Suprapubic skin (tissue), 4 donors: ENCODE measurements at places on chromosomes 7 and 10.

DNA sequence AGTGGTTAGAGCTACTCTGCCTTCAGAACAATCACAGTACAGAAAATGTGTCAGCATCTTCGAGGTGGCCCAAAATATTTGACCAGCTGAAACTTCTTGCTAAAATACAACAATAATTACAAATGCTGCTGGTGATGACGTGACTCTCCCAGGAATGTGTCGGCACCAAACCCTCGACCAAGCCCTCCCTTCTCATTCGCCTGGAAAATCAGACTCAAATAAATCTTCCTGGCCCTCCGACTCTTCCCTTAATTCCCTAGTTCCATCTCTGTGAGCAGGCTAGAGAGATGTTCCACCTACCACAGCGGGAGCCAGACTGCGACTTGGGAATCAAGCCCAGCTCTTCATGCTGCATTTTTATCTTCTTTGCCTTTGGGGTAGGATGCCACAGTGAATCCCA, 4.1 kb downstream of the PRSS2 start:
- no peak for DNase-seq
- no peak overlapping the region for H3K4me3 ChIP-seq
- no peaks in the 10 kb centered on the region for H3K4me1 ChIP-seq
- peaks cover 5% of the 10 kb centered on the region for H3K27me3 ChIP-seq
- H3K36me3 ChIP-seq, result no peaks in the 10 kb centered on the region
- H3K27ac ChIP-seq, result no peak overlapping the region

GRCh38 chr7:39838326-39838725, 111.7 kb upstream of the CDK13 start:
- H3K36me3 ChIP-seq, result no peaks in the 10 kb centered on the region
- no peak overlapping the region for H3K4me3 ChIP-seq
- H3K27ac ChIP-seq, result no peak overlapping the region
- no peak for DNase-seq
- H3K27me3 ChIP-seq, result peaks cover 17% of the 10 kb centered on the region

DNA sequence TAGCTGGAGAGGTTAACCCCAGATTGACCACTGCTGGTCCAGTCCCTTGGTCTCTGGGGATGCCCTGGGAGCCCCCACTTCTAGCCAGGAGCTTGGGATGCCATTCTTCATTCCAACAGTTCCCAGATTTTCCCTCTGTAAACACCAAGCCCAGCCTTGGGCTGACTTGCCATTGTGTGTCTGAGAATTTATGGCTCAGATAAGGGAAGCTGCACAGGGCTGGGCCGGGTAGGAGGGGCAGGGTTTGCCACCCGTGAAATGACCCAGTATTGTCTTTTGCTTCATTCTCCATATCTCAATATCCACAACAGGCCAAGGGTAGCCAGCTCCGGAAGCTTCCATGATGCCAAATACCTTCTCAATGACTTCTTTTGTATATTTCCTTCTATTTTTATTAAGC, 32.1 kb downstream of the AFAP1L2 start:
- DNase-seq, result no peak
- no peak overlapping the region for H3K27ac ChIP-seq
- H3K4me1 ChIP-seq, result peaks cover 45% of the 10 kb centered on the region
- H3K4me3 ChIP-seq, result no peak overlapping the region

DNA sequence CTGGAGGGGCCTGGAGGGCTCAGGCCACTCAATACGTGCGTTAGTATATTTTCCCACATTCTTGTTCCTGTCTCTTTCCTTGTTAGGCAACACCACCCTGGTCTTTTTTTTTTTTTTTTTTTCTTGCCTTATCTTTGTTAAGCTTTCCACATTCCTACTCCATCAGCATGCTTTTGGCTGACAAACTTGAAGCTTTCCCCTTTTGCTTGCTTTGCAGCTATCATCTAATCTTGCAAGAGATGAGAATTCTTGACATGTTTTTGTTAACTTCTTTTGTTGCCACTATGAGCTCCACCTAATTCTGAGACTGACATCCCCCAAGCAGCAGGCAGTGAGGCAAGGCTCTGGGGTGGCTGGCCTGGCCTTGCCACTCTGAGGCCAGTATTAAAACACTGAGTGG, 52.5 kb upstream of the NRP1 start:
- no peaks in the 10 kb centered on the region for H3K36me3 ChIP-seq
- no peaks in the 10 kb centered on the region for H3K4me1 ChIP-seq
- DNase-seq, result no peak
- H3K27ac ChIP-seq, result no peak overlapping the region
- no peak overlapping the region for H3K4me3 ChIP-seq

GRCh38 chr10:117275121-117275520, 34.2 kb downstream of the SLC18A2 start:
- no peak for DNase-seq
- H3K27ac ChIP-seq, result no peak overlapping the region
- H3K4me3 ChIP-seq, result no peak overlapping the region

DNA sequence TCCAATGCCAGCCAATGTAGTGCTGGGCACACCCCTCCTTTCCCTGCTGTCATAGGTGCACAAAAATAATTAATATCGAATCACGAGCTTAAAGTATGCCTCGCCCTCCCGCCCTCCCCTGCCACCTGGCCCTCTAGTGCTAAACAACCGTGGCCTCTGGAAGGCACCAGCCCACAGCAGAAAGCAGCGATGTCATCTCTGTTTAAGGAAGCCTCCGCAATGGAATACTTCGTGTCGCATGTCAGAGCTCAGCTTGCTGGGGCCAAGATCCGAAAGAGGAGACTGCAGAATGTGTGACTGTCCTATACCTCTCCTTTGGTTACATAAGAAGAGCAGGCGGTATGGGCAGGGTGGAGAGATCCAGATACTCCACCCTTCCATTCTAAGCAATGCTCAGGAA, 71.5 kb downstream of the RHOBTB1 start:
- H3K36me3 ChIP-seq, result peaks cover 14% of the 10 kb centered on the region
- no peak overlapping the region for H3K4me3 ChIP-seq
- no peaks in the 10 kb centered on the region for H3K4me1 ChIP-seq
- DNase-seq, result no peak

- no peak overlapping the region for H3K27ac ChIP-seq
- DNase-seq, result no peak
- no peaks in the 10 kb centered on the region for H3K27me3 ChIP-seq
- no peak overlapping the region for H3K4me3 ChIP-seq
These were observed 90.3 kb upstream of the CTTNBP2 start for GRCh38 chr7:117963264-117964197.

DNA sequence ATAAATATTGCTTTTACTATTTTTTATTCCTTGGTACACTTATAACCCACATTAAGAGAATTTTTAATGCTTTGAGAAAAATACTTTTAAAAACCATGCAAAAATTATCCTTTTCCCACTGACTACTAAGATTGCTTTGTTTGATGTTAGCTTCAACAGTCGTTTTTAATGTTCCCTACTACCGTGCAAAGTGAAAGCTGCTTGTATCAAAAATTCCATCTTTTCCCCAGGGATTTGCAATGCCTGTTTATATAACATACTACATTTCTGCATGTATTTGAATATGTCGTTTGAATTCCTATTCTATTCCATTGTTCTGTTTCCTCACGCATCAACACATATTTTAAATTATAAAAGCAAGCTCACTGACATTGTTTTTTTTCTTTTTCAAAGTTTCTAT, 54.4 kb downstream of the TFPI2 start:
- H3K27ac ChIP-seq, result no peak overlapping the region

- H3K27me3 ChIP-seq, result no peaks in the 10 kb centered on the region
- no peak overlapping the region for H3K4me3 ChIP-seq
- DNase-seq, result no peak
These were observed 219.5 kb downstream of the KIAA1217 start for GRCh38 chr10:24428410-24428782.

- peak; percentile 82 for DNase-seq
- peaks cover 62% of the 10 kb centered on the region for H3K36me3 ChIP-seq
These were observed 31.7 kb upstream of the DGKI start for GRCh38 chr7:137878333-137878961.

GRCh38 chr10:48333856-48334255, 27.4 kb downstream of the MAPK8 start:
- peaks cover 26% of the 10 kb centered on the region for H3K4me1 ChIP-seq
- H3K36me3 ChIP-seq, result peaks cover 7% of the 10 kb centered on the region
- H3K27me3 ChIP-seq, result no peaks in the 10 kb centered on the region
- no peak overlapping the region for H3K27ac ChIP-seq
- no peak overlapping the region for H3K4me3 ChIP-seq
- DNase-seq, result no peak

DNA sequence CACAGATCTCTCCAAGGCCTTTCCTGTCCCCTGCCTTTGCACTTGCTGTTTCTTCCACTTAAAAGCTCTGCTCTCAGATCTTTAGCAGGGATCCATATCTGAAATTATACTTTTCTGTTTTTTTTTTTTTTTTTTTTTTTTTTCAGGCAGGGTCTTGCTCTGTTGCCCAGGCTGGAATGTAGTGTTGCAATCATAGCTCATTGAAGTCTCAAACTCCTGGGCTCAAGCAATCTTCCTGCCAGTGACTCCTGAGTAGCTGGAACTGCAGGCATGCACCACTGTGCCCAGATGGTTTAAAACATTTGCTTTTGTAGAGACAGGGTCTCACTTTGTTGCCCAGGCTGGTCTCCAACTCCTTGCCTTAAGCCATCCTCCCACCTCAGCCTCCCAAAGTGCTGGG, 5.0 kb upstream of the TSPAN15 start:
- H3K27me3 ChIP-seq, result no peaks in the 10 kb centered on the region
- DNase-seq, result no peak
- H3K4me3 ChIP-seq, result no peak overlapping the region
- no peak overlapping the region for H3K27ac ChIP-seq
- H3K36me3 ChIP-seq, result no peaks in the 10 kb centered on the region

- H3K36me3 ChIP-seq, result no peaks in the 10 kb centered on the region
- H3K27ac ChIP-seq, result no peak overlapping the region
- H3K4me3 ChIP-seq, result no peak overlapping the region
- H3K27me3 ChIP-seq, result no peaks in the 10 kb centered on the region
These were observed 12.7 kb upstream of the ABCC2 start for GRCh38 chr10:99769706-99770105.

- no peak overlapping the region for H3K27ac ChIP-seq
- H3K4me3 ChIP-seq, result no peak overlapping the region
- H3K4me1 ChIP-seq, result no peaks in the 10 kb centered on the region
- H3K36me3 ChIP-seq, result no peaks in the 10 kb centered on the region
- H3K27me3 ChIP-seq, result no peaks in the 10 kb centered on the region
These were observed 9.3 kb upstream of the JCAD start for GRCh38 chr10:30068492-30069223.

DNA sequence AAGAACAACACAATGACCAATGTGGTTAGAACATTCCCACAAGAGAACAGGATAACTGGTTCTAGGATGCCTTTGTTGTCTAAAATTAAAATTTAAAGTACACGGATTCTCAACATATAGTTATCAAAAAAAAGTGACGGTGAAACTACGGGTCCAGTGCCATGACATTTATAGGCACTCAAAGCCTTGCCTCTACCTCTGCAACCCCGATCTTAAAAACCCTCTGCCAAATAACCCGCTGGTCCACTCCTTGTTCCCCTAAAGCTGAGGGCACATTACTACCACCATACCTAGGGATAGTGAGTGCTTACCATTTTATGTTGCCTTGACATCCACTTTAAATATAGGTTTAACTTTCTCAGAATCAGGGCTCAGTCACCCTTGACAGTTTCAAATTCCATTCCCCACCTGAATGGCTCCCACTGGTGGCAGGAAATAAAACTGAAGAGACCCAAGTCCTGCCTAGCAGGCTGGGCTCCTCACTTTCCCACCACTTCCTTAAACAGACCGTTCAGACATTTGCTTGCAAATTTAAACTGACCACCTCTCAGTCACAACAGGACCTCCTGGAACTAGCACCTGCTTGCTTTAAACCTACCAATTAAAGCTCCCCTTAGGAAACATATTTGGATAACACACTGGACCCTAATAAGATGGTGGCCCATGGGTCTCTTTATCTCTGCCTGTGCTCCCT, 169.9 kb upstream of the ASAH2 start:
- H3K27me3 ChIP-seq, result no peaks in the 10 kb centered on the region
- no peak overlapping the region for H3K4me3 ChIP-seq
- H3K27ac ChIP-seq, result no peak overlapping the region
- DNase-seq, result no peak
- H3K36me3 ChIP-seq, result no peaks in the 10 kb centered on the region
- H3K4me1 ChIP-seq, result peaks cover 38% of the 10 kb centered on the region

- H3K27ac ChIP-seq, result peak overlapping the region; percentile 72
- DNase-seq, result no peak
- peaks cover 25% of the 10 kb centered on the region for H3K4me1 ChIP-seq
- no peak overlapping the region for H3K4me3 ChIP-seq
These were observed 23.4 kb downstream of the IRF5 start for GRCh38 chr7:128961030-128961659.

DNA sequence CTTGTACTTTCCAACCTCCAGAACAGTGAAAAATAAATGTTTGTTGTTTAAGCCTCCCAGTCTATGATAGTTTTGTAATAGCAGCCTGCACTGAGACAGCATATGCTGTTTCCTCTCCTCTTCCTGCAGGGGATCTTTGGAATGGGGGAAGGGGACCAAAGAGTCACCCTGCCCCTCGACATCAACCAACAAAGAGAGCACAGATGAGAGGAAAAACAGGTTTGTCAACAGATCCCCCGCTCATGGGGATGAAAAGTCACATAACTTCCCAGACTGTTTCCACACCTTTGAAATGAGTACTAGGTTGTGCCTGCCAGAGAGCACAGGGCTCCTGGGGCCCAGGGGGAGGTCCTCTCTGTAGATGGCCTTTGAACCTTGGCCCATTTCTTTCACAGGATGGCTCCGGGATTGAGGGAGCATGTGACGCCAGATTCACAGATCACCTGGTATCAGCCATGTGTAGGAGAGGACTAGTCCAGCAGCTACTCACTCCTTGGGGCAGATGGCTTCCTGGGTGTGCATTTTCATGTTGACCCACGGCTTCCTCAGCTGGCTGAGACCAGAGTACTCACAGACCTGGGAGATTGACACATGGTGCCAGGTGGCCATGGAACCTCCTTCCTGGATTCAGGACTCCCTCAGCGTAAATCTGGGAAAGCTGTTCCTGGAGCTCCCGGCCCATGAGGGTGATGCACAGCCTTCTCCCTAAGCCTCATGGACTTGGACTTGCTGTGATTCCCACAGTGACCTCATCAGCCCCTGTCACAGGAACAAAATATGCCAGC, 125.6 kb downstream of the CXCL12 start:
- no peaks in the 10 kb centered on the region for H3K27me3 ChIP-seq
- H3K36me3 ChIP-seq, result no peaks in the 10 kb centered on the region
- no peak for DNase-seq
- peaks cover 26% of the 10 kb centered on the region for H3K4me1 ChIP-seq
- no peak overlapping the region for H3K27ac ChIP-seq

GRCh38 chr7:15681631-15682030, 4.9 kb downstream of the MEOX2 start:
- H3K36me3 ChIP-seq, result no peaks in the 10 kb centered on the region
- H3K4me1 ChIP-seq, result peaks cover 3% of the 10 kb centered on the region
- no peak for DNase-seq
- H3K27me3 ChIP-seq, result peaks cover 18% of the 10 kb centered on the region
- peak overlapping the region; percentile 50 for H3K4me3 ChIP-seq
- H3K27ac ChIP-seq, result no peak overlapping the region

- peaks cover 34% of the 10 kb centered on the region for H3K4me1 ChIP-seq
- H3K27ac ChIP-seq, result no peak overlapping the region
- no peaks in the 10 kb centered on the region for H3K36me3 ChIP-seq
- H3K4me3 ChIP-seq, result no peak overlapping the region
- no peaks in the 10 kb centered on the region for H3K27me3 ChIP-seq
- no peak for DNase-seq
These were observed 25.2 kb upstream of the ZNF488 start for GRCh38 chr10:47409171-47409865.

GRCh38 chr10:60778971-60779796, 906 bp downstream of the CDK1 start:
- H3K4me3 ChIP-seq, result peak overlapping the region; percentile 82
- no peak for DNase-seq
- no peak overlapping the region for H3K27ac ChIP-seq
- H3K27me3 ChIP-seq, result no peaks in the 10 kb centered on the region
- H3K36me3 ChIP-seq, result no peaks in the 10 kb centered on the region
